Left ventricle myocardium superior (tissue), 1 donor: ENCODE measurements at places on chromosomes 6 and 20.

DNA sequence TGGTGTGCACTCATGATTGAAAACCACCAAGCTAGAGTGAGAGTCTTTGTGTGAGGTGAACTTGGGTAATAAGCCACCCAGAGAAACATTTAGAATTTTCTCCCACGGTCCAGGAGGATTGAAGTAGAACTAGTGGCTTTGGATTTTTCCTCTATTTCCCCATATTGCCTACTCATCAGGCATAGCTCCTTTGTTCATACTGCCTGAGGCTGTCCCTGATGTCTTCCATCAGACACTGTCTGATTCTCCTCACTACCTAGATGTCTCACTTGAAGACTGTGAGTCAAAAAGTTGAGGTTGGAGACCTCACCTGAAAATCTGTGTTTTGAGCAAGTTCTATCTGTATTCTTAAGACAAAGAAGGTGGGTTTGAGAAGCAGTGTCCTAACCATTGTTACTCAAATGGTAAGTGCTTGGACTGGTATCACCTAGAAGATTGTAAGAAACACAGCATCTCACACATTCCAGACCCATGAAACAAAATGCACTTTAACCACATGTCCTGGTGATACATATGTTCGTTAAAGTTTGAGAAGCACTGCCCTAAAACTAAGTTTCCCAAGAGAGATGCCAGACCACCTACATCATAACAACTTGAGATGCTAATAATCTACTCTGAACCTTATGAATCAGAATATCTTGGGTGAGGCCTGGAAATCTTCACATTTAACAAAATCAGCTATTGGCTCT is 523.4 kb upstream of the BTBD3 start:
- DNase-seq: no peak

- no peak for DNase-seq
These were observed 210.9 kb upstream of the PDE10A start for GRCh38 chr6:165873976-165874375.

DNA sequence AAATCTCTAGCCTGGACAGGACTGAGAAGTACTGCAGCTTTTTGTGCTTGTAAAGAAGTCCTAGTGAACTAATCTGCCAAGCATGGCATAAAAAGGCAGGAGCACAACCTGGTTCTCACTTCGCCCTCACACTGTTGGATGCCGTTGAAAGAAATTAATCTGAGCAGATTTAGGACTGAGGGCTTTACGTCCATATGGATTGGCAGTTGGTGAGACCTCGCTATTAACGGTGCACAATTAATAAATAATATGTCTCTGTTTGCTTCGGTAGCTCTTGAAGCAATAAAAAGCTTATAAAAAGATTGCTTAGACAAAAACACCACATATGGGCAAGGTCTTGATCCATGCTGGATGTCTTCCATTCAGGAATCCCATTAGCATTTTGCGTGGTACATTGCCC is 185.6 kb upstream of the EPHA7 start:
- DNase-seq: no peak

DNA sequence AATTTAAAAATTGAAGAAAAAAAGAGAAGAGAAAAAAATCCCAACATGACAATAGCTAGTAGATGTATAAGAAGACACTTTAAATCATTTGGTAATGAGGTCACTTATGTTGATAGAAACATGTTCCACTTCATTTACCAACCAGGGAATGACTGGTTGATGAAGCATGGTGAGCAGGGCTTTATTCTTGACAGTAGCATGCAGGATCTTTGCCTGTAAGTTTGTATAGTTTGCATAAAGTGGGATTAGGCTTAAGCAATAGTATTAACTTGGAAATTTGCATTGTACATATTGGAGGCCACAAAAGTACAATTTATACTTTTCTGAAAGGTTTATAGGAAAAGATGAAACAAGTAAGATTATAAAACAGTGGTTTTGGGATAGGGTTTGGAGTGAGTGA is 67.0 kb downstream of the NOX3 start:
- no peak for DNase-seq
